Activated CD4-positive, alpha-beta T cell treated with anti-CD3 and anti-CD28 coated beads, Interleukin-2, Interleukin-4, amounts not matched to agents 100 ng/mL and 50 ng/mL, durations not matched to agents 16 hours and 8 hours (primary cell): ENCODE measurements at places on chromosomes 6 and 20.

- no peak for DNase-seq
Measured at GRCh38 chr6:93176070-93176469, 243.3 kb downstream of the EPHA7 start.

- no peak for DNase-seq
Measured at GRCh38 chr20:61118429-61119224, 133.4 kb upstream of the CDH4 start.

DNA sequence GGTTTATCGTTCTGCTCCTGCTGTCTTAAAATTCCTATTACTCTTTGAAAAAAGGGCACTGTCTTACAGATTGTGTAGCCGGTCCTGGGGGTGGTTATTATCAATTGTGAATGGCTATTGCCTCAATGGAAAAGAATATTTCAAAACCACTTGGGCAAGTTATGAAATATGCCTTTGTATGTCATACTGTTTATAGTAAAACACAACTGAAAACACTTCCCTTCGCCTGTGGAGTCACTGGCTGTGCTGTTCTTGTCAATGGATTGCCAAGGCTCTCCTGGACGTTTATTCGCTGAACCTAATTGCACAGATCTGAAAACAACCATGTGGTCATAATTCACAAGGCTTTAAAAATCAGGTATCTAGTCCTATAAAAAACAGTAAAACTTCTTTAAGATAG is 47.8 kb upstream of the TAGAP start:
- DNase-seq: no peak

- DNase-seq: no peak
Measured at GRCh38 chr6:170082067-170082466, 208.8 kb downstream of the DLL1 start.

- DNase-seq: no peak
Measured at GRCh38 chr20:10936786-10937185, 263.0 kb upstream of the JAG1 start.

GRCh38 chr6:97073903-97074302 is 149.4 kb downstream of the KLHL32 start:
- DNase-seq: no peak

GRCh38 chr6:45942953-45943352 is 72.7 kb downstream of the CLIC5 start:
- no peak for DNase-seq

GRCh38 chr6:73263570-73263909 is 544 bp upstream of the KHDC1 start:
- no peak for DNase-seq

DNA sequence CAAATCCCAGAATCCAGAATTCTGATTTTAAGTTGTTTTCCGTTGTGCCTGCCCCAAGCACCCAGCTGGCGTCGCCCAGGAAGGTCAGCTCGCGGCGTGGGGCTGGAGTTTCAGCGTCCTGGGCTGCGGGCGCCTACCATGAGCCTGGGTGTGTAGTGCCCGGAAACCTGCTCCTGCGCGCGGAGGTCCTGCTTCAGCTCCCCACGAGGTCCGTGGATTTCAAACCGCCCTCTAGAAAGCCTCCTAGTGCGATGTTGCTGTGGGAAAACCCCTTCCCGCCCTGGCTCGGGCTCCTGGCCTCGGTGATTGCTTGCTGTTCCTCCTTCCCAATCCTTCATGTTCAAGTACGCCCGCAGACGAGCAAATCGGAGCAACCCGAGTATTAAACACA is 51.3 kb upstream of the NRN1 start:
- no peak for DNase-seq

DNA sequence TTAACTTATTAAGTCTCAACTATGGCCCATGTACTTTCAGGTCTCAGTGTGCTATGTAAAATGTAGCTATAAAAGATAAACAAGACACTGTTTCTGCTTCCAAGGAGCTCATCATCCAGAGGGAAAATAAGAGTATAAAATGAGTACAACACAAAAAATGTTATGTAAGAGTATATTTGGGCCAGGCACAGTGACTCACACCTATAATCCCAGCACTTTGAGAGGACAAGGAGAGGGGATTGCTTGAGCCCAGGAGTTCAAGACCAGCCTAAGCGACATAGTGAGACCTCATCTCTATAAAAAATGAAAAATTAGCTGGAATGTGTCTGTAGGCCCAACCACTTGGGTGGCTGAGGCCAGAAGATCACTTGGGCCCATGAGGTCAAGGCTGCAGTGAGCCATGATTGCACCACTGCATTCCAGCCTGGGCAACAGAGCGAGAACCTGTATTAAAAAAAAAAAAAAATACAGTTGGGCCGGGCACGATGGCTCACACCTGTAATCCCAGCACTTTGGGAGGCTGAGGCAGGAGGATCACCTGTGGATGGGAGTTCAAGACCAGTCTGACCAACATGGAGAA is 124.0 kb downstream of the EDN1 start:
- DNase-seq: no peak

- DNase-seq: no peak
Measured at GRCh38 chr20:50721881-50722281, 9.5 kb upstream of the PARD6B start.

DNA sequence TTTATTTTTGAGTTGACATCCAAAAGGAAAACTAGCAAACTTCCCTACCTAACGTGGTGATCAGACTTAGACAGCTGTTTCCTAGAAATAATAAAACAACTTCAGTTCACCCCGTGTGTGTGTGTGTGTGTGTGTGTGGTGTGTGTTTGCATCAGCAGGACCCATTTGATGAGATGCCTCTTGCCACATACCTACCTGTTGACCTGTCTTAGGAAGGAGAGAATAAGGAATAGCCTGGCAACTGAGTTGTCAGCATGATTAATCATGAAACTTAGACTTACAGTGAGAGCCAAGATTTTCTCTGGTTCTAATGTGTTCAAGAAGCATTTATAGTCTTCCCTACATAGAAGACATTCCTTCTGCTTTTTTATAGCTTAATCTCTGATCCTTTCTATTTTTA is 16.1 kb upstream of the PBOV1 start:
- no peak for DNase-seq
